ENCODE measurements at places on chromosomes 12 and 14. TPM values are rescaled to one million over a fixed set of nuclear protein-coding genes. Genes with fewer than 3 reads are reported as not detected.

The NPAS3 gene
- total RNA-seq, result not detected

The NPFF gene
- not detected for total RNA-seq

The PTPRO gene
- total RNA-seq, result not detected

The TCTN2 gene
- 7.9 TPM for total RNA-seq

The RAB15 gene
- 14.3 TPM for total RNA-seq

The CMTM5 gene
- total RNA-seq, result not detected

The FOXA1 gene
- 0.07 TPM for total RNA-seq

GRCh38 chr12:108807996-108808769 is 49.2 kb downstream of the SSH1 start:
- no peak for DNase-seq

DNA sequence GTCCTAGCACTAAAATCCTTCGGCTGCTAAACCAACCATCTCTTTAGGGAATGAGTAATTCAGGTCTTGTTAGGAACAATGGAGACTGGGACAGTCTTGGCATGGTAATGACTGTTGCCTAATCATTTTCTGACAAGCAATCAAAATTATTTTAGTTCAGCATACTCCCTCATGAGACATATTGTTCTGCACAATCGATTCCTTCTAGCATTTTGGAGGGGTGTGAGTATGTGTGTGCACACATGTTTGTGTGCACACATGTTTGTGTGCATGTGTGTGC is 2.1 kb upstream of the KRT1 start:
- no peak for DNase-seq

GRCh38 chr14:44846232-44846824 is 115.4 kb downstream of the KLHL28 start:
- DNase-seq, result no peak

GRCh38 chr14:51058382-51058781 is 36.5 kb downstream of the TRIM9 start:
- no peak for DNase-seq

- no peak for DNase-seq
These were observed 86.5 kb upstream of the FOXN3 start for GRCh38 chr14:89503431-89503996.

DNA sequence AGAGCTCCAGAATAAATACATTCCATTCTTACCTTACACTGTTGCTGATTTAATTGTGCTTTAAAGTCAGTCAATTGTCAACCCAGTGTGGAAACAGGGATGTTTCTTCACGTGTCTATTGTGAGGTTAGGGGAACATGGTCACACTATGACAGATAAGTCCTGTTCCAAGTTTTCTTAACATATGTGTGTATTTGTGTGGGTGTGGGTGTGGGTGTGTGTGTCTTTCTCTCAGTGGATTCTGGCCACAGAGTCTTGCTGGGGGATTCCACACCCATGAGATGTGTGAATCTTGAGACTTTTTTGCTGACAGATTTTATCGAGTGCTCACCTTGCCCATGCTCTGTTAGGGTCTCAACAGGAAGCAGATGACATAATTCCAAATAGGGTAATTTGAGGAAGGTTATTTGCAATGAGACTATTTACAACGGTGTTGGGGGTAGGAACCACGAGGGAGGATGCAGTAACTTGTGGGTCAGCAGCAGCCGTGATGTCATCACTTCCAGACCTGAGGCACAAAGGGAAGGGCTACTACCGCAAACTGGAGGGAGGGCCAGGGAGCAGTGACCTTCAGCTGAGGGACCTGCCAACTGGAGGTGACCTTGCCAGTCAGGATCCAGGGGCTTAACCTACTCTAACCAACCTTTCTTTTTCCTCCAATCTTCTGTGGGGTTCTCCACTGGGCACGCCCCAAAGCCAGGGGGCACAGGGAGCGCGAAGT is 1.9 kb upstream of the VRK1 start:
- no peak for DNase-seq

- DNase-seq, result no peak
These were observed 56.1 kb downstream of the EMP1 start for GRCh38 chr12:13252616-13253015.

GRCh38 chr12:56928262-56928661 is 5.9 kb downstream of the SDR9C7 start:
- no peak for DNase-seq

GRCh38 chr12:84825149-84825548 is 87.5 kb downstream of the SLC6A15 start:
- no peak for DNase-seq

DNA sequence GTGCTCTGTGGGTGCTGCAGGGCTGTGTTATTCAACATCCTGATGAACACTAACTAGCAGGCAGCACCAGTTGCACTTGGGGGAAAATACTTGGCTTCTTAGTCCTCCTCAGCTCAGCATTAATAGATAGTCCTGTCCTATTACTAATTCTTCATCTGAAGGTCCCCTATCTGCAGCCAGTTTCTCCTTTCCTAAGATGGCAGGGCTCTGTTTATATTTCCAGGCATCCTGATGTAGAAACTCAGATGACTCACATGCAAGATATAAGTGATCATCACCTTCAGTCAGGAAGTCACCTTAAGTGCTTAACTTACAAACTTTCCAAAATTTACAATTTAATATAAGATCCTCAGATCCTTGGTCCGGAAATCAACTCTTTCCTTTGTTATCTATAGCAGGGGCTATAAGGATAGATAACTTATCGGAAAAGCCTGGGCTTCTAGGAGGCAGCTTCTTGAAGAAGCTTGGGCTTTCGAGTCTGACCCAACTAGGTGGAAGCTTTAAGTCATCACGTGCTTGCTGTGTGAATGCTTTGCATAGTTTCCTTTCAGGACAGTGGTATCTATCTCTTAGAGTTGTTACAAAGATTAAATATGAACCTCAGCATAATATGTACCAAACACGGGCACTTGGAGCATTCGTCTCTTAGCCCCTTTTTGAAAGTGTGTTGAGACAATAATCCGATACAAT is 181.0 kb upstream of the GRIP1 start:
- DNase-seq, result no peak

DNA sequence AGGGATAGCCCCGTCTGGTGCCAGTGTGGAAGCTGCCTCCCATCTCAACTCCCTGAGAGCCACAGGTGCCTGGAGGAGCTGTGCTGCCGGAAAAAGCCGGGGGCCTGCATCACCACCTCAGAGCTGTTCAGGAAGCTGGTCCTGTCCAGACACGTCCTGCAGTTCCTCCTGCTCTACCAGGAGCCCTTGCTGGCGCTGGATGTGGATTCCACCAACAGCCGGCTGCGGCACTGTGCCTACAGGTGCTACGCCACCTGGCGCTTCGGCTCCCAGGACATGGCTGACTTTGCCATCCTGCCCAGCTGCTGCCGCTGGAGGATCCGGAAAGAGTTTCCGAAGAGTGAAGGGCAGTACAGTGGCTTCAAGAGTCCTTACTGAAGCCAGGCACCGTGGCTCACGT is 25.5 kb upstream of the P2RX4 start:
- no peak for DNase-seq

DNA sequence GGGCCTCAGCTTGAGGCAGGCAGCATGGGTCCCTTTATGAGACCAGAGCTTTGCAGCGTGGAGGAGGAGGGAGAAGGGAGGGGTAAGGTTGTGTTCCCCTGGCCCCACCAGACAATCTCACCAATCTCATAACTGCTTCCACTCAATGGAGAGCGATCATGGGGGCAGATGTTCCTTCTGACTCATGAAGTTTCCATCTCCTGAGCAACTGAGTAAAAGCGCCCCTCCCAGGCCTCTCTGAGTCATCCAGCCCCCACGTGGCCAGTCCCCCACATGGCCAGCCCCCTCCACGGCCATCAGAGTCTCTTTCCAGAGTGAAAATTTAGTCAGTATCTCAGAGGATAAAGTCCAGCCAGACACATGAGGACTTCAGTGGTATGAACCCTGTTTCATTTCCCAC is 39.2 kb upstream of the PLXNC1 start:
- DNase-seq, result no peak

- no peak for DNase-seq
These were observed 433.8 kb upstream of the MIS18BP1 start for GRCh38 chr14:45686771-45687170.

GRCh38 chr12:77107121-77107520 is 41.8 kb upstream of the E2F7 start:
- DNase-seq, result no peak

GRCh38 chr14:34692348-34692747 is 22.0 kb downstream of the CFL2 start:
- DNase-seq, result no peak

- DNase-seq, result no peak
These were observed 105.1 kb upstream of the AMIGO2 start for GRCh38 chr12:47184813-47185212.

DNA sequence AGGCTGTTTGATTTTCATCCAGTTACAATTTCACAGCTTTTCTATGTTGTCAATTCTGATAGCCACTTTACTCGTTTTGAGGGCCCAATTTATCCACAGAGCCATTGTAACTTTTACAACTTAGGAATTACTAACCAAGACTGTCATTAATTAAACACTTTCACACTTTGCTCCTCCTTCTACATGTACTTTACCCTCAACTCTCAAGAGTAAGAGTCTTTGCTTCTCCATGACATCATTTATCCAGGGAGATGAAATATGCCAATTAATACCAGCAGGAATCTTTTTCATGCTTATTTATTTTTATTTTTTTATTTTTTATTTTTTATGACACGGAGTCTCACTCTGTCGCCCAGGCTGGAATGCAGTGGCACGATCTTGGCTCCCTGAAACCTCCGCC is 13.5 kb downstream of the SLIRP start:
- DNase-seq, result no peak

GRCh38 chr12:56542164-56542563 is 20.5 kb downstream of the RBMS2 start:
- no peak for DNase-seq

DNA sequence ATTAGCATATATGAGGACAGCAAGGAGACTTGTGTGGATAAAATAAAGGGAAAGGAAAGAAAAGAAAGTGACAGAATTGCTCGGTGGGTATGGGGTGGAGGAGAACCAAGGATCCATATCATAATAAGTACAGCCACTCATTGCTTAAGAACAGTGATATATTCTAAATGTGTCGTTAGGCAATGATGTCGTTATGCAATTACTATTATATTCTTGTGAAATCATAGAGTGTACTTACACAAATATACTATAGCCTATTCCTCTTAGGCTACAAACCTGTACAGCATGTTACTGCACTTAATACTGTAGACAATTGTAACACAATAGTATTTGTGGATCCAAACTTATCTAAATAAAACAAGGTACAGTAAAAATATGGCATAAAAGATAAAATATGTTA is 271.1 kb downstream of the CCER1 start:
- DNase-seq, result no peak

GRCh38 chr14:92711976-92712653 is 36.3 kb downstream of the LGMN start:
- DNase-seq, result no peak

- no peak for DNase-seq
These were observed 74.7 kb downstream of the NOC4L start for GRCh38 chr12:132218915-132219314.

DNA sequence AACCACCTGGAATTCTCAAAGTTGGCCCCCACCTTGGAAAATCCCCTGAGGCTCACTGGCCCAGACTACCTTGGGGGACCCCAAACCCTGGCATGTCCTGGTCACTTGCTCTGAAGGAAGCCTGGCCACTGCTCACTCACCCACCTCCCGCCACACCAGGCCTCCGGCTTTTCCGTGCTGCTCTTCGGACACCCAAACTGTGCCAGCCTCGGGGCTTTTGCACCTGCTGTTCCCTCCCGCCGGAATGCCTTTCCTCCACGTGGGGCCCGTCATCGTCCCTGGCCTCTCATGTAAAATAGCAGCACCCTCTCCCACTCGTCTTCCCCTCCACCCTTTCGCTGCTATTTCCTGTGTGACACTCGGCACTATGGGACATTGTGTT is 87.2 kb upstream of the NCOR2 start:
- no peak for DNase-seq

DNA sequence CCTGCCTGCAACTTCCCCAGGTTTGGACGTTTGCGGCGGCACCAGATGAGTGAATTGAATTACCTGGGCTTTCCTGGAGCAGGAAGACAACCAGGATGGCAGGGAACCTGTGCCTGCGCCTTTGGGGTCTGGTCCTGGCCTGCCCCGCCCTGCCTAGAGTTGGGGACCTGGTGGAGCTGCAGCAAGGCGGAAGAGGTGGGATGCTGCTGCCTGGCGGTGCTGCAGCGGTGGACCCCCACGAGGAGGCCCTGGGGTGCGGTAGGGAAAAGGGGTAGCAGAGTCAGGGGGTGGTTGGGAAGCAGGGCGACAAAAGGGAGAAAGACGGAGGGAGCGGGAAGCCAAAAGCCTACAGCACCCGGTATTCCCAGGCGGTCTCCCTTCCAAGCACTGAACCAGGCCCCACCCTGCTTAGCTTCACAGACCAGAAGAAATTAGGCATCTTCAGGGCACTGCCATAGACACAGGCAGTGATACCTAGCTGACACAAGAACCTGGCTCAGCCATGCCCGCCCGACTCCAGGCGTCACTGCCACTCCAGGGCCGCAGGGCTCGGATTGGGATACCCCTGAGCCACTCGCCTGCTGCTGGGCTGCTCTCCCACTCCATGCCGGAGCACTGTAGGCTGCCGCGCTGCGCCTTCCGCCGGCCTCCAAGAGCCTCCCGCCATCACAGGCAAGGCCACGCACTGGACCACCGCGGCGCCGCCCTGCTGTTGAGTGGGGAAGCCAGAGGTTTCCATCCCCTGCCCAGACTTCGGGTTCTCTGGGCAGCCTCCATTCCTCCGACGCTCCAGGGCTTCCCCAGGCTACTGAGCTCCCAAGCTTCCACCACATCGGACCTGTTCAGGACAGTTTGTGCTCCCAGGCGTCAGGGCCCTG is 155.2 kb upstream of the ALG10B start:
- DNase-seq, result no peak

GRCh38 chr14:20751963-20752562 is 6.4 kb downstream of the EDDM3A start:
- no peak for DNase-seq

All from pulmonary artery endothelial cell (primary cell).